SW480 (cell line): ENCODE measurements at places on chromosomes 7 and 10.

- no peak for DNase-seq
Observed at GRCh38 chr7:43105521-43106120, 6.8 kb upstream of the HECW1 start.

GRCh38 chr7:124101173-124101768, 68.4 kb upstream of the TMEM229A start:
- no peak for DNase-seq

- no peak for DNase-seq
Observed at GRCh38 chr10:77497748-77498147, 139.9 kb downstream of the KCNMA1 start.

DNA sequence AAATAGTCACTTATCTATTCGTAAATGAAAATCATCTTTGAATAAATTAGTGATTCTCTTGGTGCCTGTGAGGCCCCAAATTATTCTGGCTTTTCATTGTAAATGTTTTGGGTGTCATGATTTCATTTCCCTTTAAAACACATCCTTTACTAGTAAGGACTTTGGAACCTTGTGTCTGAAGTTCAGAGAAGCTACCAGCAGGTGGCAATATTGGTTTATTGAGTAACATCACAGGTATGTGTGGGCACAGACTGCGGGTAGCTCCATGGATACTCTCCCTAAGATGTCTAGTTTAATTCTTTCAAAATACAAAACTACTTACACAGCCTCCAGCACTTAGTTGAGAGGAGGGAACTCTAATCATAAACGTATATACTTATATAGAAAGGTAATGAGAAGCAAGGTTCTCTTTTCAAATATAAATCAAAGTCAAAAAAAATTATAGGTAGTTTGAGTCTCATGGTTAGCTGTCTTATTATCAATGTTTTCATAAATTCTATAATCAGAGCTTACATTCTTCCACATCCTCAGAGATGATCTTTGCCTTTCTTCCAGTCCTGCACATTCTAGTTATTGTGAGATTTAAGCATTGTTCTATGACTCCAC, 449.6 kb downstream of the GRM8 start:
- DNase-seq: peak; percentile 78

DNA sequence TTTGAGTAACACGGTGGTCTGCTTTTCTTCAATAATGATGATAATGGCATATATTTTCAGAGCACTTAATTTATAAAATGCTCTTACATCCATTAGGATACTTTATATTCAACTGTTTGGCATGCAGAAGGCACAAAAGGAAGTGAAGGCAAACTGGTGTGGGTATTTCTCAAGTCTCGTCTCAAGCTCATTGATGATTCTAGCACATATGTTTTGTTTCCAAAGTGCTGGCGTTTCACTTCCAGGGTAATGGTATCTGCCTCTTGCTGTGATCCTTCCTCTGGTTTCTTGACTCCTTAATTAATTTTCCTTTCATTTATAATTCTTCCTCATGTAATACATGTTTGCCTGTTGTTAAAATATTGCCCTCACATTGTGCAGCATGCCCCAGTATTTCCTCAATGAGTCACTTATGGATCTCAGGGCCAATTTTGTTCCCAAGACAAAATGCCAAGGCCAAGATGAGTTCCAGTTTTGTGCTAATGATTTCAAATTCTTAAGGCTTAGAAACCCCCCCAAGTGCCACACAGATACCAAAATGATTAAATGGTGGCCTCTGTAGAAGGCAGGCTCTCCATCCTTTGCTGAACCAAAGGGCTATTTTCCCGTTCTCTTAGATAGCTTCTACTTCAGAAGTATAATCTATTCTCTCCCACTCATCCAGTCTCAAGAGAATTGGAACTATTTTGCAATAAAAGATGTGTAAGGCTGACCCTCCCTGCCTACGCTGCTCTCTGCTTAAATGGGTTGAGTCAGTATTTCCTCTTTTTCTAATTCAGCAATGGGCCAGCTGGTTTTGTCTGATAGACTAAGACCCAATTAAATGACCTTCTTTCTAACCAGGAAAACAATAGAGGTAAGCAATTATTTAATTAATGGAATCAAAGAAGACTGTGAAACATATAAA, 171.2 kb downstream of the ZNF365 start:
- no peak for DNase-seq

DNA sequence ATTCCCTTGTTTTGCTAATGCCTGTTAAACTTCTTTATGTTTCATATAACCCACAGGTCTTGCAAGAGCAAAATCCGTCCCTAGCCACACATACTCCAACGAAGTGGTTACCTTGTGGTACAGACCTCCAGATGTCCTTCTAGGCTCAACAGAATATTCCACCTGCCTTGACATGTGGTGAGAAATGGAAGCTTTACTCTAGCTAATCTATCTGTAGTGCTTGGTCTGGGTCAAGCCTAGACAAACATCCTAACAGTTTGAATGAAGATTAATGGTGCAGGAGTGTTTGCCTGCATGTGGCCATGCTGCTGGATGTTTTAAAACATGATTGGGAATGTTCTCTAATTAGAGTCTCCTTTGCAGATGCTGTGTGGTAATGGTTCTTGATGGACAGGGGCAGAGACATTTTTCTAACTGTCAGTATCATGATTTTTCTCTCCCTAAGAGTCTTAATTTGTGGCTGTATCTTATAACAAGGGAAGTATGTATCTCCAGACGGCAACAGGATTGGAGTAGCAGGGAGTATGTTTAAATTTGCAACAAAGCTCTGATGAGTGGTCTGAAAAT, 308.5 kb upstream of the FZD1 start:
- no peak for DNase-seq

DNA sequence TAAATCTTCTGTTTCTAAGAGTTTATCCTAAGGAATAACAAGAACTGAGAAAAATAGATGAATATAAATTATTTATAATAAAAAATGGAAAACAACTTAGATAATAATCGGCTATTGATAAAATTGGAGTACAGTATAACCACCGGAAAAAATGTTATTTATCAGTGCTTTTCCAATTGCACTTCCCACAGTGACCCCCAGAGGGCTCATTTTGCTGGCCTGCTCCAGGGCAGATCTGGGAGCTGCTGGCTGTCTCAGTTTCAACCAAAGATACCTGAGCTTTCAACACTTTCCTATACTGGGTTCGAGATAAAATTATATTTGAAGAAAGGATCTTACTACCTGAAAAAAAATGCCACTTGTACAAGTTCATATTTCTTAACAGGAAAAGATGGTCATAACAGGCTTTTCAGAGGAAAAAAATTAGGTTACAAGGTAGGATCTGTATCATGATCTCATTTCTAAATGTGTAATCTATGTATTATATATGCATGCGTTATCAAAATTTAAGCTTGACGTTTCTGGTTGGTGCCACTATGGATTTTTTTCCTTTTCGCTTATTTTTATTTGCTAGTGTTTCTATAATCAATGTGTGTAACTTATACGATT, 165.7 kb downstream of the NPSR1 start:
- DNase-seq: peak; percentile 53

DNA sequence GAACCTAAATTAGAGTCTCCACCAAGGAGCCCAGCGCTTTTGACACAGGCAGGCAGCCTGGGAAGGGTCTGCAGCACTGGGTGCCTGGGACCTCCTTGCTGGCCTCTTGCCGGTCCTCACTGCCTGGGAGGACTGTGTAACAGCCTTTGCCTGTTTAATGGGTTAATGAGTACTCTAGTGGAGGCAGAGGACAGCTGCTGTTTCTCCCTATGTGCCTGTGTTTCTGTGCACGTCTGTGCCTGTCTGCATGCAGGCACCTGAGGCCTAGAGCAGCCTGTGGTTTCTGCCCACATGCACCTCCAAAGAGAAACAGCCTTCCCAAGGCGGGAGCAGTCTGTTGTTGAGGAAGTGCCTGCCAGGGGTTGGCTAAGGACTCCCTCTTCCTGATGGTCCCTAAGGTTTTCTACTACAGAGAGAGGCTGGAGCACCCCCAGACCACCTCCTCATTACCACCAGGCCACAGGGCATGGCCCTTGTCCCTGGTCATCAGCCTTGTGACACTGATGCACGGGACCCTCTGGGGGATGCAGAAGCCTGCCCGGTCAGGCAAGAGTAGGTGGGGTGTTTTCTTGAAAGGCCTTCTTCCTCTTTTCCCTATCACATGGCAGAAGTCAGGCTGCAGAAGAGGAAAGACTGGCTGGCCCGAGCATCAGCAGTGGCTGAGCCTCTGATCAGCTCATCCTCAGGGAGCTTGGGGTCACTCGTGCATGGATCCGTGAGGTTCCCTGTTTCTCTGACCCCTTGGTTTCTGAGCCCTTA, 14.2 kb downstream of the SLC29A3 start:
- DNase-seq: no peak

DNA sequence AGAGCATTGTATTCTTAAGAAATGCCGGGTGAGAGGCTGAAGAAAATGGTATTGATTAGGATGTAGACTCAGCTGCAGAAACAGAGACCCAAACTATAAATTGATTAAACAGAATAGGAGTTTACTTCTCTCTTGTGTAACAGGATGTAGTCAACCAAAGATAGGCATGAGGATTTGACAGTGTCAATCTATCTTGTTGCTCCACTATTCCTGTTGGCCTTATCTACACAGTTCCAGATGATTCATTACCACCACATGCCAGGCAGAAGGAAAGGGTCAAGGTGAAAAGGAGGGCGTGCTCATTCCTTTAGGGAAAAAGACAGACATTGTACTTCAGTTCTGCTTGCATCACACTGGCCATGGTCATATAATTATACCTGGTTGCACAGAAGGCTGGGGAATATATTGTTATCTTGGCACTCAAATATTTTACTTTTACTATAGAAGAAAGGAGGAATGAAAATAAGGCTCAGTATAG, 11.9 kb upstream of the DMTF1 start:
- DNase-seq: no peak

DNA sequence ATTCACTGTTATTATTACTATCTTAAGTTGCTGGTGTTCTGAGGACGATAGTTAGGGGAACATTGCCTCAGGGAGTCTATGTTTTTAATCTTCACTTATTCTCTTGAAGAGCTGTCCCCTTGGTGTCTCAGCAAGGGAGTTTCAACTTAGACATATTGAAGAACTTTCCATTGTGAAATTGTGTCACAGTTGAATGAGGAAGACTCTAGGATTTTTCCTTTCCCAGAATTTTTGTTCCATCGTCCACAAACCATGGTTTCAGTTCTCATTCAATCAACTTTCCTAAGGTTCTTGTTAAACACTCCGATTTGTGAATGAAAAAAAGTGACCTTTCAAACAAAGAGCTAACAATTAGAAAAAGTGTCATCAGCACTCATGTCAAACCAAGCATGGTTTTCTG, 128.3 kb downstream of the GATA3 start:
- DNase-seq: no peak

GRCh38 chr7:137360087-137360679, 16.6 kb upstream of the PTN start:
- no peak for DNase-seq

- no peak for DNase-seq
Observed at GRCh38 chr7:125871431-125871830, 941.8 kb upstream of the POT1 start.

DNA sequence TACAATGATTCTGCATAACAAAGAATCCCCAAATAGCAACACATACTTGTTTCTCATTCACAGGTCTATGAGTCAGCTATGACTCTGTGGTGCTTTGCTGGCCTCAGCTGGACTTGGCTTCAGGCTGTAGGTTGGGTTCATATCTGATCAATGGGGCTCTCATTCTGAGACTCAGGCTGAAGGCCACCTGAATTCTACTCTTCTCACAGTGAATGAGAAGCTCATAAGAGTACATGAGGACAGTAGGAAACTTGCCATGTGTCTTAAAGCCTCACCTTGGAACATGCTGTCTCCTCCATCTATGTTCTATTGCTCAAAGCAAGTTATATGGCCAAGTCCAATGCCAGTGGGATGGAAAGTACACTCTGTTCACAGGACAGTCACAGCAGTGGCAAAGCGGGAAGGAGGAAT, 292.9 kb downstream of the BMPER start:
- DNase-seq: no peak

DNA sequence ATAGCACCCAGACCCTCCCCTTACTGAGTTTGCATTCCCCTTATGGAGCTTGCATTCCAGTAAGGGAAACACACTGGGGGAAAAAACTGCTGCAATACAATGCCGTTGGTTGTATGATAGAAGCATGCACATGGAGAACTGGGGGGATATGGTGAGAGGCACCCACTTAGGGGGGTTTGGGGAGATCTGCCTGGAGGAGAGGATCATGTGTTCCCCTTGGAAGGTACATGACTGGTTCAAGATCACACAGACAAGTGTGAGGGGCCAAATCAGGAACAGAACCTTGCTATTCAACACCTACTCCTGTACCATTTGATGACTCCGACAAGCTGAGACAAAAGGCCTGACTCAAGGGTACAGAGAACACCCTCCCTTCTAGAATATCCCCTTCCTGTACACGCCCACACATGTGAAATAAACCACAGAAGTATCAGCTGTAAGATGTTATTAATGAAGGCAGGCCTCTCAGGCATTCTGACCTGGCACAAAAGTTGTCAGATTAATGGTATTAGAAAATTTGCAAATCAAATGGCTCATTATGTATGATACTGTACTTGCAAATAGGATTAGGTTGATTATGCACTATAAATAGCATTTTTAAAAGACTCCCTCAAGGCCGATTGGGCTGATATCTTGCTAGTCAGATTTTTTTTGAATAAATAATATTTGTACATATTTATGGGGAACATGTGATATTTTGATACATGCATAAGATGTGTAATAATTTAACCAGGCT, 122.2 kb downstream of the NPY start:
- peak; percentile 35 for DNase-seq

DNA sequence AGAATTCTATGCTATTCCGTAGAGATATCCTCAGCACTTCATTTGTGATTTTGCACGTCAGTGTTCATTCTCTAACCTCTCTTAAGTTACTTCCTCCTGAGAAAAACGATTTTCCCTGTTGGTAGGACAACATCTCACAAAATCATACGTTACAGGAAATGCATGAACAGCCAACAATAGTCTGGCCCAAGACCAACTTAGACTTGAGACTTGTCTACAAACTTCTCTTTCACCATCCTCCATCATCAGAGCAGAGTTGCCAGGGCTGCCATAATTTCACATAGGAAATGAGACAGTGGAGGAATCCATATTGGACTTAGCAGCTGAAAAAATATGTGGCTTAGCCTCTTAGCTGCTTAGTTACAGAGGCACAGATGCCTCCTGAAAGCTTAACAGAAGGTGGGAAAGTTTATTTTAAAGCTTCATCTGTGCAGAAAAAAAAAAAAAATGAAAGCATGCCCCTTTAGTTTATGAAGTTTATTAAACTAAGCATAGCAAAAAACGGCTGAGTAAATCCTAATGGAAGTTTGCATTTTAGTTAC, 222.5 kb upstream of the CACNA2D1 start:
- no peak for DNase-seq

GRCh38 chr7:16660702-16661464, 14.9 kb downstream of the BZW2 start:
- peak; percentile 93 for DNase-seq
